A172 (cell line): ENCODE measurements at places on chromosomes 6 and 20. TPM values are rescaled to one million over a fixed set of nuclear protein-coding genes. Genes with fewer than 3 reads are reported as not detected.

Gene NKX2-2
- total RNA-seq: 4.4 TPM in 2 replicates

Gene RSPH4A
- not detected in 2 replicates for total RNA-seq

Gene TNXB
- 45.0 and 45.7 TPM in 2 replicates for total RNA-seq

Gene MDC1
- total RNA-seq: 4.8 and 7.6 TPM in 2 replicates

Gene DNAH8
- not detected in 2 replicates for total RNA-seq

Gene ADGRF5
- total RNA-seq: 0.19 TPM in 1 of 2 replicates, not detected in the other

Gene LY6G6C
- not detected in 2 replicates for total RNA-seq

Gene OR12D3
- total RNA-seq: not detected in 2 replicates

Gene HLA-DPB1
- 0.10 TPM in 1 of 2 replicates, not detected in the other for total RNA-seq

Gene ATXN1
- total RNA-seq: 11.4 and 12.4 TPM in 2 replicates

Gene CDH26
- total RNA-seq: not detected in 2 replicates

Gene CNBD2
- total RNA-seq: 5.8 and 12.4 TPM in 2 replicates

Gene CHRNA4
- 0.03 and 0.07 TPM in 2 replicates for total RNA-seq

Gene SLPI
- 0.33 TPM in 1 of 2 replicates, not detected in the other for total RNA-seq

Gene PSMB9
- total RNA-seq: 51.9 and 64.7 TPM in 2 replicates

Gene BTBD3
- total RNA-seq: 29.6 and 35.8 TPM in 2 replicates

Gene DEFB132
- total RNA-seq: not detected in 2 replicates

Gene HLA-DQA1
- not detected in 2 replicates for total RNA-seq

Gene GLP1R
- not detected in 2 replicates for total RNA-seq

Gene CAPN11
- total RNA-seq: not detected in 2 replicates

Gene PSMB1
- 628 and 675 TPM in 2 replicates for total RNA-seq

Gene HACE1
- total RNA-seq: 8.8 and 9.9 TPM in 2 replicates

Gene FAM184A
- 3.1 and 4.6 TPM in 2 replicates for total RNA-seq

Gene HEY2
- total RNA-seq: not detected in 2 replicates

Gene SAPCD1
- total RNA-seq: 1.1 and 3.0 TPM in 2 replicates
